Coronary artery (tissue), 2 donors: ENCODE measurements at places on chromosomes 1 and 21.

- DNase-seq, result no peak
These were observed 63.4 kb upstream of the GRIK3 start for GRCh38 chr1:37097731-37098130.

DNA sequence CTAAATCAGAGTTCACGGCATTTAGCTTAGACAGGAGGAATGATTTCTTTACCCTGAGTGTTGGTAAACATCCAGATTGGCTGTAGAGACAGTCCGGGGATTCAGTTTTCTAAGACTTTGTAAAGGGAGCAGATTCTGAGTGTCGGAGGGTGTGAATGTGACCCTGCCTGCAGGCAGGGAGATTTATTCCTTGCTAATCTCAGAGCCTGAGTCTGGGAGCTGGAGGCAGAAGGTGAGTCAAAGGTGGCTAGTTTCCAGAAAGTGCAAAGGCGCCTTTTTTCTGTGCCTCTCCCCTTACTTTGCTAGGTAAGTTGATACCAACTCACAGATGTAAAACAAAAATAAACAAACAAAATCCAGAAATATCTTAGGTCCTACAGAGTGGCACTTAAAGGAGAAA is 11.7 kb downstream of the ATP1B1 start:
- DNase-seq, result no peak

- no peak for DNase-seq
These were observed 53.9 kb downstream of the TENT5C start for GRCh38 chr1:117659550-117660270.

GRCh38 chr1:3351449-3352298 is 102.8 kb upstream of the ARHGEF16 start:
- DNase-seq, result no peak

DNA sequence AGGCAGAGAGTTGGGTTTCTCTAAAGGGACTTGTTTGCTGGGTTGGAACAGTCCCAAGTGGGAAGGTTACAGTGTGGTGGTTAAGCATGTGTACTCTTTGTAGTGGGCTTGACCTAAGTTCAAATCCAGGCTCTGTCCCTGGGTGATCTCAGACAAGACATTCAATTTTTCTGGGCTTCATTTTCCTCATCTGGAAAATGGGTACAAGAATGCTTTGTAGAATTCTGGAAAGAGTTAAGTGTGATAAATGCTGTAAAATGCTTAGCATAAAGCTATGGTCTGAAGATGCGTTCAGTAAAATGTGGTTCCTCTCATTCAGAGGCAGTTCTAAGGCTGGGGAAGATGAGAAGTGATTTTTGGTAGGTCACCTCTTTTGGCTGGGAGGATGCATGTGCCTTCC is 805 bp downstream of the GRHL3 start:
- no peak for DNase-seq
